ENCODE measurements at places on chromosomes 1 and 21. TPM values are rescaled to one million over a fixed set of nuclear protein-coding genes. Genes with fewer than 3 reads are reported as not detected.

AHCTF1 gene
- 17.9 TPM for total RNA-seq

OR2L5 gene
- not detected for total RNA-seq

GBP5 gene
- total RNA-seq = 0.76 TPM

TLCD4 gene
- 72.2 TPM for total RNA-seq

OR2T35 gene
- total RNA-seq = not detected

A3GALT2 gene
- total RNA-seq = 0.25 TPM

RNF115 gene
- 39.2 TPM for total RNA-seq

S100A7 gene
- not detected for total RNA-seq

OR10J1 gene
- total RNA-seq = not detected

APOBEC4 gene
- not detected for total RNA-seq

RAVER2 gene
- total RNA-seq = 18.9 TPM

TNNI3K gene
- 102 TPM for total RNA-seq

NFASC gene
- total RNA-seq = 11.1 TPM

ADAMTS1 gene
- 169 TPM for total RNA-seq

SPATC1L gene
- total RNA-seq = 8.6 TPM

TP73 gene
- 0.58 TPM for total RNA-seq

CD1E gene
- total RNA-seq = 0.17 TPM

GRIK3 gene
- 0.11 TPM for total RNA-seq

PRAMEF13 gene
- total RNA-seq = not detected

CA6 gene
- not detected for total RNA-seq

CORT gene
- total RNA-seq = not detected

PRELP gene
- 18.1 TPM for total RNA-seq

IL10 gene
- not detected for total RNA-seq

TUT4 gene
- total RNA-seq = 30.6 TPM
